ENCODE measurements at places on chromosomes 4 and X. TPM values are rescaled to one million over a fixed set of nuclear protein-coding genes. Genes with fewer than 3 reads are reported as not detected.

DNA sequence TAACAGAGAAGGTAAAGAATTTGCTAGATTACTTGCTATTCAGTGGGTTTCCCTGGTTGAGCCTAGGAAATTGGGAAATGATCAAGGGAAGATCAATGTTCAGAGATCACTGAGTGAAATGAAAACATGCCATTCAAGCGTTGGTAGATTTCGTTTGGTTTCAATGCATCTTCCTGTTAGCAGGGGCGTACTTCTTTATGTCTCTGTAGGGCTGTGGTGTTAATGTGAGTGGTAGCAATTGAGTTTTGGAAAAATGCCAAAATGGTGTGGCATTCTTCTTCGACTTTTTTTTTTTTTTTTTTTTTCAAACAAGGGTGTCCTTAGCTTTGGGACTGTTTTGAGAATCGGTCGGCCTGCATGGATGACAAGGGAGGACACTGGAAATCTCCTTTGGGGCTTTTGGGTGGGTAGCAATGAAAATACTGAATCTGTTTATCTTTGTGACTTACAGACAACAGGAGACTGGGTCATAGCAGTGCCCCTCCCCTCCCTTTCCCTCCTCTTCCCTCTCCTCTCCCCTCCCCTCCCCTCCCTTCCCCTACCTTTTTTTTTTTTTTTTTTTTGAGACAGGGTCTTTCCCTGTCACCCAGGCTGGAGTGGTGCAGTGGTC, 50.4 kb downstream of the SPRY1 start:
- no peak for DNase-seq

GRCh38 chrX:47145395-47146120, 537 bp downstream of the RBM10 start:
- DNase-seq: no peak

DNA sequence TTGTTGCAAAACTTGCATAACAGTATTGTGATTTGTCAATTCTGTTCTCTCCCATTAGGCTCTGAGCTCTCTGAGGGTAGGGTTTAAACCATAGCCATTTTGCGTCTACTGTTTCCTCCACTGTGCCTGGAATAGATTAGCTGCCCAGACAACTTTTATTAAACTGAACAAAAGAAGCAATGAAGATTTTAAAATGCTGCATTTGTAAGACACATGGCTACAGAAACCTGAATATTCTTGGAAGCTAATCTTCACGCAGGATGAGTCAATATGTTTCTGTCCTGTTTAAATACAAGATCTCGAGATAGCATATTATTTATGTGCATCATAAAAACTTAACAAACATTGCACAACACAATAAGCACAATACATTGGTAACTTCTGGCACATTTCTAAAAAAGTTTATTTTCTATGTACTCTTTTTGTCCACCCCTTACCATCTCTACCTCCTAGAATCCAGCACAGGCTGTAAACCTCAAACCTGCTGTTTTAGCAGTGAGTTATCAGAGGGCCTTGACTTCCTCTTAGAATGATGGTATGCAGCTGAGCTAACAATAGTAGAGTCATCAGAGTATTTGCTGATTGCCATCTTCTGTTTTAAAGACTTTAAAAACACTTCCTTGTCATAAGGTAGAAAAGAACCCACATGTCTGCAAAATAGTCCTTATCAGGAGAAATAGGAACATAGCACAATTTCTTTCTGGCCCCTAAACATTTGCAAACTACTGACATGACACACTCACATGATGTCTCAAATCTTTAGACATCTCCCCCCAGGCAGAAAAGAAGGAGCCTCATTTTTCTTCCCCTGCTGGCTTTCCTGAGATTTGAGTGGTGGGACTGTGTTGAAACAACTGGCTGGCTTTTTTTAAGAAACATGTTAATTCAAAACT, 10.6 kb upstream of the CCNG2 start:
- no peak for DNase-seq

DNA sequence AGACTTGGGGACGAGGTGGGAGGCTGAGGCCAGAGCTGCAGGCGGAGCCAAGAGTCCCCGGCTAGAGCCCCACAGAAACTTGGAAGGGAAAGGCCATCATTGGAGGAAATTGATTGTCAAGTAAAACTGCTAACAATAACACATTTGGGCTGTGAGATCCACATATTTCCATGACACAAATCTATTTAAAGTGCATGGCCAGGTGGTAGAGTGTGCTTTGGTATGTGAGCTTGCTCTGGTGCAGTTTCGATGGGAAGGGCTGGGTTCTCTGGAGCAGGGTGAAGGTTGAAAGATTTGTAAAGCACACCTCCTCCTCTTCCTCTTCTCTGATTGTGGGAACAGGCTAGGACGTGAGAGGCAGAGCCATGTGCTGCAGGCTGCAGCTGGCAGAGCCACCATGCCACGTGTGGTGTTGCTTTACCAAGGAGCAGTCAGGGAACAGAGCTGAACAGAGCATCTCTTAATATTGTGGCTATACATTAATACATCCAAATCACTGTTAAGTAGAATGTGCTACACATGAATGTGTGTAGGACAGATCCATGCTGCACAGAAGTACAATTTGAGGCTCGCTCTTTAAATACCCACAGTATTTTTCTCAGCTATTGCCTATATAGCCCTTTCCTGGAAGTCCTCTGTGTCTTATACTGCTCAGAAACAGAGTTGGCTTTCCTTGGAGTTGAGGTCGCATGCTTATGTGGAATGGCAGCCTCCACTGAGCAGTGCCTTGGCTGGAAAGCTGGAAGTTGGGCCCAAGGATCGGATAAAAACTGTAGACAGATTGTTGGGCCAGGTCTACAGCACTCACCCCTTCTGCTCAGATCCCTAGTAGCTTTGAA, 37.7 kb downstream of the FHDC1 start:
- no peak for DNase-seq

DIPK2B gene
- total RNA-seq: 266 TPM

USP17L29 gene
- not detected for total RNA-seq

GRCh38 chrX:57899064-57899463, 11.2 kb downstream of the ZXDA start:
- DNase-seq: no peak

DNA sequence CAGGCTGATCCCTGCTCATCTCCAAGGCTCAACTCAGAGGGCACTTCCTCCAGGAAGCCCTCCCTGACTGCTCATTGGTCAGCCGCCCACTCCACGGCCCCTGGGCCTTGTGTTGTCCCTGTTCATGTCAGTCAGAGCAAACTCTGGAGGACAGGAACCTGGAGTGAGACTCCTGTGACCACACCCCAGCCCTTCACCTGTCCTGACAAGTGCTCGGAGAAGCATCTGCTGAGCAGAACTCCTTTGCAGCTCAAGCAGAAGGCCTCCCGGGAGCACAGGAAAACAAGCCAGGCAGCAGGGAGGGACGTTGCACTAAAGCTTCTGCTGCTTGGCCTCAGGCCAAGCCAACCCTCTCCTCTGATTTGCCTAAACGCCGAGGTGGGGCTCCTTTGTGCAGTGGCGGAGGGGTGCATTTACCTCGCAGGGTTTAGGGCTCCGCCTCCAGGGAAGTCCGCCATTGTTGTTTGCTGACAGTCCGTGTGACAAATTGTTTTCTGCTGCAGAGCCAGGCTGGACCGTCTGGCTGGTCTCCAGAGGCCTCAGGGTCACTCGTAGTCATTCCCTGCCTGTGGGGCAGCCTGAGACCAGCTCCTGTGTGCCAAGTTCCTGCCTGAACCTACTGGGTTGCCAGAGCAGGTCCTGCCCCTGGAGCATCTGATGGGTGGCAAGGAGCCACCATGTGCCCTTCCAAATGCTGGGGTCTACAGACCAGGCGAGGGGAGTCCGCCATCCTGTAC, 61.8 kb downstream of the C4orf50 start:
- DNase-seq: peak; percentile 22

DNA sequence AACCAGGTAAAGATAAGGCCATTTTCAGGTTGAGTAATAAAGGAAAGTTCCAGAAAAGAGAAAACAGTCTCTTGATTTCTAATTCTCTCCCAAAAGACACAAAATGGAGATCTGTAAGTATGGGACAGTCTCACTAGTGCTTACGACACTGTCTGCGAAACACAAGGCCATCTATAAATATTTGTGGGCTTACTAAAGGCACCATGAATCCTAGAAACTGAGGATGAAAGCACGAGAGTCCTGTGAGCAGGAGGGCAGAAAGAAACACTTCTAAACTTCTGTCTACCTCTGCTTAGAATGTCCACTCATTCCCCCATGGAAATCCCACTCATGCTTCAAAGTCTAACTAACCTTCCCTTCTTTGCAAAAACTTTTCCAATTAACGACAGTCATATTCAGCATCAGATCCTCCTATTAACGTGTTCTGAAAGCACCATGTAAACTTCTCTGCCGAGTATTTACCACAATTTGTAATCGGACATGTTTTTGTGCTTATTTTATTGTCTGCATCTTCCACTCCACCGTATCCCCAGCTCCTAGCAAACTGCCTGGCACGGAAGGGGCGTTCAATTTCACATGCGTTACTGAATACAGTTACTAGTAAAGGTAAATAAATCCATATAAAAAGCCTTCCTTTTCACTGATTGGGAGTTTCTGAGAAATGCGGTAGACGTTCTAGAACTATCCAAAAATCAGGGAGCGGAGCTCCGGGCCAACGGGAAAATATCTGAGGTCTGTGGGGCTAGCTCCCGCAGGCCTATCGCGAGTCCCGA, 665 bp downstream of the PSMD10 start:
- DNase-seq: no peak

GRCh38 chr4:141127884-141128283, 5.4 kb downstream of the RNF150 start:
- DNase-seq: no peak

GRCh38 chr4:25096251-25096980, 63.8 kb downstream of the SEPSECS start:
- no peak for DNase-seq

- DNase-seq: no peak
These were observed 58.7 kb downstream of the MAD2L1 start for GRCh38 chr4:120007896-120008436.

- no peak for DNase-seq
These were observed 66.3 kb upstream of the MSN start for GRCh38 chrX:65601126-65601525.

TBX22 gene
- total RNA-seq: not detected

GRCh38 chr4:145944886-145945285, 6.3 kb upstream of the ZNF827 start:
- DNase-seq: no peak

TFE3 gene
- 72.2 TPM for total RNA-seq

DNA sequence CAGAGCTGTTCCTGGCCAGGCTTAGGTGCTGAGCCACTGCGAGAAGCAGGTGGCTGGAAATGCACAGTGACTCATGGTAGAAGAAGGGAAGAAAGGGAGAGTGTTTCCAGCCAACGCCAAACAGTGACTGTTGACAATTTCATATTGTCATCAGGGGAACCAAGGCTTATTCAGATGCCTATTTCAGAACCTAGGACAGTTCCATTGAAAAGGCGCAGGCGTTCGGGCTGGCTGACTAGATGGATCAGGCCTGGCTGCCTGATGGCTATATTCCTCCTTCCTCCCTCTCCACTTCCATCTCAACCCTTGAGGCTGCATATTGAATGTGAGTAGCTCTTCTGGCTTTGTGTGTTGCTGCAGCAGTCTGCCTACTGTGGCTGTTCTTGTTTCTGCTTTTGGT, 73.0 kb upstream of the FRMPD4 start:
- DNase-seq: no peak

DNA sequence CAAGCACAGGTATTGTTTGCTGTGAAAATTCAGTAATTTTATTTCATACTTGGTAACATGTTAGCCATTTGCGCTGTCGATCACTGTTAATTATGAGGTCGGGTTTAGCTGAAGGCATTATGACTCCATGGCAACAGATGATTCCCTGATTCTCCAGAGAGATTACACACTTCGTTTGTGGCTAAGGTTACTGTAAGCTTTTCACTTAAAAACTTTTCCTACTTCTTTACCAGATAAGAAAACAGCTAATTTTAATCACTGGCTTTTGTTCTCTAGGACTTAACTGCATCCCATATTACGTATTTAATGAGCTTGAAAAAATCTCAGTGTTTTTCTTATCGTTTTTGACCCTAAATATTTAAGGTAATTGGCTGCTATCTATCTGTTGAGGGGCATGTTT, 2.1 kb downstream of the GSTCD start:
- no peak for DNase-seq

- DNase-seq: no peak
These were observed 184.2 kb upstream of the CTSO start for GRCh38 chr4:156137679-156138473.

- no peak for DNase-seq
These were observed 919.1 kb upstream of the PCDH10 start for GRCh38 chr4:132230025-132230424.

DNA sequence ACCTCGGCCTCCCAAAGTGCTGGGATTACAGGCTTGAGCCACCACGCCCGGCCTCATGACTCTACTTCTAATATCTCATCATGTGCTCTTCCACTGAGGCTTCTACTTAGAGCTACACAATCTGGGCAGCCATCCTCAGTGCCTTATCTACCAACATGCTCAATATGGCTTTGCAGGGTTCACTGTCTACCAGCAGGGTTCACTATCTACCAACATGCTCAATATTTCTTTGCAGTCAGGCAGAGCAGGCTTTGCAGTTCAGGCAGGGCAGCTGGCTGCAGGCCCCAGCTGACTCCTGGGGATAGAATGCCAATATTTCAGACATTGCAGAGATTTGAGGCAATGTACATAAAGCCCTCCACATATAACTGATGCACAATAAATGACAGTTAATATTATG, 47.5 kb downstream of the PKD2 start:
- DNase-seq: no peak

GRCh38 chr4:52511825-52512224, 147.3 kb downstream of the USP46 start:
- DNase-seq: no peak

RIPPLY1 gene
- not detected for total RNA-seq

EVC2 gene
- 11.7 TPM for total RNA-seq

DNA sequence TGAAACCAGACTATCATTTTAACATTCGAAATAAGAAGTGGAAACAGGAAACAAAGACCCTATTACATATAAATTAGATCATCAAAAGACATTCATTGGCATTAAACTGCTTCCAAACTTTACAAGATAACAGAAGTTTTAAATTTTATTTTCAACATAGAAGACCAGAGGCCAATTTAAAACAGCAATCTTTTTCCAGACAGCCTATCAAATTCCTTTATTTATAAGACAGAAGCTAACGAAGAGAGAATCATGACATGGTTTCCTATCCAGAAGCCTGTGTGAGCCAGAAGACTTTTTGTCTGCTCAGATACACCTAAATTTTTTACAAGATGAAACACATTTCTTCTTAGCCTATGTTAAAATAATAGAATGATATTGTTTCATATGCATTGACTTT, 291.9 kb downstream of the PPP3CA start:
- DNase-seq: no peak

PHOX2B gene
- total RNA-seq: not detected

All from glomerular endothelial cell (primary cell).